ENCODE measurements at places on chromosomes 1 and 21.

DNA sequence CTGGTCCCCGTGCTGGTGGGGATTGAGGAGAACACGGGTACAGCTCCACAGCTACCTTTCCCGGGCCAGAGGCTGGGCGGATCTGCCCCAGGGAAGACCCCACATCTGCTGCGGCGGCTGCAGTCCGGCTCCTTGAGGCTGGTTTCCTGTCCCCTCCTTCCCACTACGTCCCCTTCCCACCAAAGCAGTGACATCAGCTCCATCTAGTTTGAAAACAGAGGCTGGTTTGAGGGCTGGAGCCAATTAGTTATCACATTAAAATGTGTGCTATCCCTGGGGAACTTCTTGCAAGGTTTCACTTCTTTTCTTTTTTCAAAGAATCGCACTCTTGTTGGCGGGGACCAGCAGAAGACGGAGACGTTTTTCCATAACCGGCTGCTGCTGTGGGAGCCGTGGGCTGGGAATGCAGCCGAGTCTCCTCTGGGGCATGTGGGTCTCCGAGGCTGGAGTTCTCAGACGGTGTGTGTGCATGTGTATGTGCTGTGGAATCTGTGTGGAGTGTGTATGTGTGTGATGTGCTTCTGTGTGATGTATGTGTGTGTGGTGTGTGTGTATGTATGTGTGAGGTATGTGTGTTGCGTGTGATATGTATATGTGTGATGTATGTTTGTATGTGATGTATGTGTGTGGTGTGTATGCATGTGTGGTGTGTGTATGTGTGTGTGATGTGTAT lies 8.9 kb upstream of the PCBP3 start:
- no peak for DNase-seq

GRCh38 chr1:223712850-223713474 lies 623 bp downstream of the CAPN2 start:
- peak; percentile 39 for DNase-seq

DNA sequence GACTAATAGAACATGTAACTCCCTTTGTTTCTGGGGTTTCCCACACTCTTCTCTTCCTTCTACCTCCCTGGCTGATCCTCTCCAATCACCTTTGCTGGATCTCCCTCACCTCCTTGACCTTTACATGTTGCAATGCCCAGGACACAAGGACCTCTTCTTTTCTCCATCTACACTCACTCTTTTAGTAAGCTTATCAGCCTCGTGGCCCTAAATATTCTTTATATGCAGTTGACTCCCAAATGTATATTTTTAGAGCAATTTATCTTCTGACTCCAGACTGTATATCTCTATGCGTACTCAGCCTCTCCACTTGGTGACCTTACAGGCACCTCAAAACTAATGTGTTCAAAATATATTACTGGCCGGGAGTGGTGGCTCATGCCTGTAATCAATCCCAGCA lies 18.4 kb upstream of the CLSPN start:
- DNase-seq = no peak

DNA sequence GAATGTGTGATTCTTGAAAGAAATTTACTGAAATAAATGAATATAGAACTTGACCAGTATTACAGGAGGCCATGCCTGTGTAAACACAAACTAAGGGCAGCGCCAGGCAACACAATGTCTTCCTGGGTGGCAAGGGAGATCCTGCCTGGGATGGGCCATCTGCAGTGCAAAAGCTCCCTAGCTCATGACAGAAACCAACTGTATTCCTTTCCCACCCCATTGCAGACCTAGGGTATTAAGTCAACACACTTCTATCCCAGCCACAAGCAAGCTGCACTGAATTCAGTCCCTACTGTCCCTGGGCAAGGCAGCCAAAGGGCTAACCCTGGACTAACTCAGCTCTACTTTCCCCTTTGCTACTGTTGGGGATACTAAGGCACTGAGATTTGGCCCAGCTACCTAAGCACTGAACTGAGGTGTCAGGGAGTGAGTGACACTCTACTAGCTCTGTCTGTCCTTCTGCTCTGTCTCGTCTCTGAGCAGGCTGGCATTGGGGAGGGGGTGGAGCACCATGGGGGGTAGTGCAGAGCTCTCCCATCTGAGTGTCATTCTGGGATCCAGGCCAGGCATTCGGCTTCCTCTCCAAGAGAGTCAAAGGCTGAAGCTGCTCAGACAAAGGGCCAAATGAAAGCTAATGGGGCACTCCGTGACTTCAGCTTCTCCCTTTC lies 2.5 kb downstream of the INKA2 start:
- no peak for DNase-seq

- no peak for DNase-seq
Measured at GRCh38 chr1:210684466-210685294, 356.0 kb downstream of the HHAT start.

- no peak for DNase-seq
Measured at GRCh38 chr21:18155508-18156193, 89.0 kb upstream of the CHODL start.

- DNase-seq = no peak
Measured at GRCh38 chr1:209899948-209900347, 38.1 kb upstream of the SYT14 start.

DNA sequence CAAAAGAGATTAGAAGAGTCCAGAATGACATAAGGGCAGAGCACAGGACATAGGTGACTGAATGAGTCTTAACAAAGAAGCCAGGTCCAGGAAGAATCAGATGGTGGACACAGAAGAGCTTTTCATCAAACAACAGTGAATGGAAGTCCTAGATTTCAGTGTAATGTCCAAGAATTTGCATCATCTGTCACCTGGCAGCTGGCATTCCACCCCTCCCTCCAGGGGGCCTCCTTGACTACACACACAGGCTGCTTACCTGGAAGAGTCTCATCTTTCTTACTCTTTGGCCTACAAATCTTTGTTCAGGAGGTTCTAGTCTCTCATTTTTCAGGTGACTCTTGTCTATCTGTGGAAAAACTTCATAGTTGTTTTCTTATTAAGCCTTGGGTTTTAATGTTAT lies 36.2 kb downstream of the GORAB start:
- no peak for DNase-seq

- DNase-seq = no peak
Measured at GRCh38 chr1:108009603-108010195, 44.7 kb upstream of the VAV3 start.

- DNase-seq = no peak
Measured at GRCh38 chr1:37609002-37609401, 13.3 kb upstream of the GNL2 start.

DNA sequence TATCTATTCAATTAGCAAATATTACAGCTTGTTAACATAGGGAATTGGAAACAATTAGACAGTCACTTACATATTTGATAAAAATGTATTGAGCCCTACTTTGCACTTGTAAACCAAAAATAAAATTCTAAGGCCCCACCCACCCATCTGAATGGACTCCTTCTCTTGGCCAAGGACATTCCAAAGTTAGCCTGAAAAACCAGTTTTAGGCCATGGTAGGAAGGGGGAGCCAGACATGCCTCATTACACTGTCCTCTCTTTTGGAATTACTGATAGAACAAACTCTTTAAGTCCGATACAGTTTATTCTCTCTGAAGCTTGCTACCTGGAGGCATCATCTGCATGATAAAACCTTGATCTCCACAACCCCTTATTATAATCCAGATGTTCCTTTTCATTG lies 28.0 kb upstream of the TSPAN2 start:
- DNase-seq = no peak

DNA sequence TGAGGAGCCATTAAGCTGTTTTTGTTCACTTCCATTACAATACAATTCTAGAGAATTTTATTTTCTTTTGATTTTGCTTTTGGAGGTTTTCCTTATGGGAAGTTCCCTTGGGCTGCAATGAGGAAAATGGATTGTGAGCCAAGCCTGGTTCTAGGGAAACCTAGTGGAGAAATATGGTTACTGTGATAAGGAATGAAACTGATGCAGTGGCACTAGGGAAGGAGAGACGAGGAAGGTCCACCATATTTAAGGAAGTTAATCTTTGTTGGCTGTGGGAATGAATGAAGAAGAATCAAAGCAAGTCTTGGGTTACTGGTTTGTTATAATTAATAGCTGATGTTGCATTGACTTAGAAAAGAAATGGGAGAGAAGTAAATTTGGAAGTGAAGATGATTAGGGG lies 28.4 kb downstream of the CHML start:
- no peak for DNase-seq

- no peak for DNase-seq
Measured at GRCh38 chr1:64875101-64875500, 91.2 kb downstream of the JAK1 start.

DNA sequence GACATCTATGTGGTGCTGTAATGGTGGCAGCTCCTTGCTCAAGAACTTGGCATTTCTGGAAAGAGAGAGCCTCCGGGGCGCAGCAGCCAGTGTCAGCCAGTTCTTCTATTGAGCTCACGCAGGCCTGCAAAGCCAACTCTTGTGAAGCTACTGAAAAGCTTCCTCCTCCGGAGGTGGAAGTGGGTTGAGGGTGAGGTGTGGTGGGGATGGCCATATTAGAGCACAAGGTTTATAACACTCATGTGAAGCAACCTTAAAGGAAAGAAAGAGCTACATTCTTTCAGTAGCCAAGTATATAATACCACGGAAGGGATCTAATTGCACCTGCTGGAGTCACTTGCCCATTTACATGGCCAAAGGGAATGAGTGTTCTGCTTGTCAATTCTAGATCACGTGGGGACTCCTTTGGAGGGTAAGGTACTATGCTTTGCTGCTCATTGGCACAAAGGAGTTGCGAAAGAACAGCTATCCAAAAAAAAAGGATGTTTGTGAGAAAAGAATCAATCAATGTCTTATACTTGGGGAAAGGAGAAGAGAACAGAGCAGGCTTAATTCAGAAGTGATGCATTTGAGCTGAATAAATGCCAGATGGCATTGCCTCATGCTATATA lies 18.3 kb upstream of the MAP10 start:
- no peak for DNase-seq

- DNase-seq = no peak
Measured at GRCh38 chr1:33272930-33273329, 16.6 kb downstream of the ZNF362 start.

- DNase-seq = no peak
Measured at GRCh38 chr1:221302357-221302756, 423.1 kb downstream of the HLX start.

DNA sequence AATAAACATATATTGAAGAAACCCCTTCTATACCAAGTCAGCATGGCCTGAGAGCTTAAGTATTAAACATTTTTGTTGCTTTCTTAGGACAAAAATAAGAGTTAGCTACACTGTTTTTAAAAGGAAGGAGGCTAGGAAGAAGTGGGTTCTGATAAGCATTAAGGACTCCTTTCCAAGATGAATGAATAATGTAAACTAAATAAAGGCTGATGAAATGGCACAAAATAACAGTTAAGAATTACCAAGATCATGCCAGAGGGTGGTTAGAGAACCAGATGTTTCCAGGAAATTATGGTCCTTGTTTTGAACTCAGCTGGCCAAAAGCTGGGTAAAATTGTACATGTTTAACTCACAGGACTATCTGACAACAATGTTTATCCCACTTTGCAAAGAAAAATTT lies 114.1 kb upstream of the ETS2 start:
- DNase-seq = no peak

GRCh38 chr1:19123837-19124236 lies 86.2 kb downstream of the UBR4 start:
- no peak for DNase-seq

DNA sequence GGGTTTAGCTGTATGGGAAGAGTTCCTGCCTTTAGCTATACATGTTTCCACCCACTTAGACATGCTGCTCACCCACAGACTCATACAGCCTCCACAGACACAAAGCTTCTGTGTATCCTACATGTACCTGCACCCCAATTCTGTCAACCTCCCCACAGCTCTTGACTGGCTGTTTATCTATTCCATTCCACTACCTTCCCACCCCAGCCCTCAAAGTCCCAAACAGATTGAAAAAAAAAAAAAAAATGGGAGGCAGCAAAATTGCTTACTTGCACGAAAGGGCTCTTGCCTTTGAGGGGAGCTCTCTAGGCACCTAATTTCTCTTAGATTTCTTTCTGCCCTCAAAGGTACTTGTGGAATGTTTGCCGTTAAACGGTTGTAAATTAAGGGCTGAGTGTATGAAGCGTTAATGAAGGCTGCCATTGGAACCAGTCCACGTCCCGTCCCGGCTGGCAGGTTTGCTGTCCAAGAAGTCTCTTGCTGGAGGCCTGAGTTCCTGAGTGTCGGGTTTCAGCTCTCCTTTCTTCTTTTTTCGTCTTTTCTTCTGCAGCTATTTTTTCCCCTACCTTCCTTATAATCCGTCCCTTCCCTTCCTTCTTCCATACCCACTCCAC lies 43.6 kb downstream of the PBX1 start:
- no peak for DNase-seq

DNA sequence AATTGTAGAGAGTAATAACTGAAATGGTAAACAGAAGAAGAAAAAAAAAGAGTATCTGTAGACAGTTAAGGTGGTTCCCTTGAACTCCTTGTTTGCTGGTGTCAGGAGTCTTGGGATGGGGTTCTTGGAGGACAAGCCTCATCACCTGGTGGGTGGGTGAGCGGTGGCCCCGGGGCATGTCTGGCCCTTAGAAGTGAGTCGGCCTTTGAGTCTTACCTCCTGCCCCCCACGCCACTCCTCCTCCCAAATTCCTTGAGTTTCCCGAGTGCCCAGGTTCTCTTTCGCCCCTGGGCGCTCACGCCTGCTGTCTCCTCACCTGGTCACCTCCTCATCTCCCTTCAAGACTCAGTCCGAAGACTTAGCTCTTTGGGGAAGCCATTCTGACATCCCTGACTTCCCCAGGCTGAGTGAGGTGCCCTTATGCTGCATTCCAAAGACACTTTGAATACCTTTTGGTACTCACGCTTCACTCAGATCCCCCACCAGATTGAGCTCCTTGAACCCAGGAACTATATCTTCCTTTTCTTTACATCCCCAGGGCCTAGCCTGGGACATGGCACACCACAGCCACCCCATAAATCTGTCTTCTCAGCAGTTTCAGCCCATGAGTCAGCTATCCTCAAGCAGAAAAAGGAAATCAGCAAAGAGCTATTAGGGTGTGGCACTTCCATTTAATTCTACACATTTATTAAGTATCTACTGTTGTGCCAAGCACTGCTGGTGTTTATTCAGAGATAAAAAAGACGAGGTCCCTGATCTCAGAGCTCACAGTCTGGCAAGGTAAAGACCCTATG lies 13.5 kb upstream of the IKBKE start:
- no peak for DNase-seq

- no peak for DNase-seq
Measured at GRCh38 chr1:14910984-14911721, 242.4 kb upstream of the TMEM51 start.

- no peak for DNase-seq
Measured at GRCh38 chr1:108345776-108346531, 102.1 kb upstream of the NBPF4 start.

- DNase-seq = no peak
Measured at GRCh38 chr1:157025385-157025784, 20.2 kb downstream of the ARHGEF11 start.

- DNase-seq = no peak
Measured at GRCh38 chr1:60527567-60527966, 454.0 kb upstream of the C1orf87 start.

DNA sequence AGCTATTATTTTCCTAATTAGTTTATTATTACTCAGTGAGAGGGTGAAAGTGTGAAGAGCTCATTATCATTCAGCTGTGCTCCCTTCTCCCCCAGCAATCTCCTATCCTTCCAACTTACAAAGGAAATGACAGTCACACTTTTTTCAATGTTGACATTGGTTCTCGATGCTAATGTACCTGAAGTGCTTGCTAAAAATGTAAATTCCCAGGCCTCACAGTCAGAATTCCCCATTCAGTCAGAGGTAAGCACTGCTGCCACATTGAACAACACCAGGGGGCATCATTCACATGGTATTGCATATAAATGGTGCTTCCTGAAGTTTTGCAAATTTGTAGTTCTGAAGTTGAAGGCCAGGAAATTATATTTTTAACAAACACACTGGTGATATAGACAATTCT lies 132.7 kb upstream of the FOXD3 start:
- no peak for DNase-seq

- peak; percentile 5 for DNase-seq
Measured at GRCh38 chr1:183956559-183957188, 80.9 kb downstream of the COLGALT2 start.
